ENCODE measurements at places on chromosomes 2 and 18.

DNA sequence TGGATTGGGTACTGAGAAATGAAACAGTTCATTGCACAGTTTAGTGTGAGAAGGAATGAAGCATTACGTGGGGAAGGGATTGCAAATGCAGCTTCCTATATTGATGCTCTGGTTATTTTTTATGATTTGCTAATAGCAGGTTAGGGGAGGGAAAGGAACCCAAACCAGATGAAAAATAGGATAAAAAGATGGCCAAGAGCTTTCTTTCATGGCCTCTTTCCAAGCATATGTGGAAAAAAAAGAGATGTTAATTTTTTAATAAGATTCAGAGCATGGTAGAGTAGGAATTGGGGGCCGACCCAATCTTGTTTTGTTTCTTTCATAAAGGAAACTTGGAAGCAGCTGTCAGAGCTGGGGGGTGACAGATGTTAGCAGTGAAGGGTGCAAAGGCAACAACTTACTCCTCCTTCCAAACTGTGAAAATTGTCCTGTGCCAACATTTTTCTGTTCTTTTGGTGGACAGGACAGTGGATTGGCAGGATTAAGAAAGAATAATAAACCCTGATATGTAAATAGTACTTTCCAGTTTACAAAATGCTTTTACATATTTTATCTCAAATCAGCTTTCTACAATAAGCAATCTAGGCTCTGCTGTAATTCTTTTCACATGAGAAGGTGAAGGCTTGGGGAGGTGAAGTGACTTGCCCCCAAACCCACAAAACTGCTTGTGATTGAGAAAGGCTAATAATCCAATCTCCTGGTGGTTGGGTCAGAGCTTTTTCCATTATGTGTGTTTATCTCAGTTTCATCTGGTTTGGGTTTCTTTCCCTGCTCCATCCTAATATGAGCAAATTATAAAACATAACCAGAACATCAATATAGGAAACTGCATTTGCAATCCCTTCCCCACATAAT lies 270.1 kb downstream of the ETAA1 start:
- DNase-seq = no peak

GRCh38 chr2:241315879-241316631 lies at the start of gene SEPTIN2:
TSS of gene SEPTIN2 (plus strand) at chr2:241315925. CDS start at chr2:241324233, 8,308 bp downstream.
- peak; percentile 72 for DNase-seq

GRCh38 chr2:47414682-47415458 lies 11.9 kb downstream of the MSH2 start:
- no peak for DNase-seq

- DNase-seq = no peak
Observed at GRCh38 chr18:33696332-33697162, 118.5 kb downstream of the ASXL3 start.

- no peak for DNase-seq
Observed at GRCh38 chr2:157875641-157876065, 477 bp downstream of the ACVR1 start.

DNA sequence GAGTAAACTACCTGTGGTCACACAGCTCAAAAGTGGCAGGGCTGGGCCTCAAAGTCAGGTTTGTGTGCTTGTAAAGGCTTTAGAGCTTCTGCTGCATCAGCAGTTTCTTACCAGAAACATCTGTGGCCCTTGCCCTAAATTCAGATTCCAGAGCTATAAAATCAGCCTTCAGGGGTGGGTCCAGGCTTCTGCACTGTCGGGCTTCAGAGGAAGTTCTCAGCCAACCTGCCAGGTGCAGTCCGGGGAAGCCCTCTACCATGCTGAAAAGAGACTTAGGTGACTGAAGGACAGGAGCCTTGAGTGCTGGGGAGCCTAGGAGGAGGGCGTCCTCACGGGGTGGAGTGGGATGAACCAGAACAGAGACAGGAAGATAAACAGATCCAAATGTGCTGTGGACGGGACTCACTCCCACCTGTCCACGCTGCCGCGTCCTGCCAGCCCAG lies 69.9 kb upstream of the HS6ST1 start:
- no peak for DNase-seq

GRCh38 chr2:114068438-114068837 lies 178.5 kb downstream of the ACTR3 start:
- no peak for DNase-seq

GRCh38 chr2:101112772-101113157 lies 38.4 kb downstream of the TBC1D8 start:
- DNase-seq = no peak

DNA sequence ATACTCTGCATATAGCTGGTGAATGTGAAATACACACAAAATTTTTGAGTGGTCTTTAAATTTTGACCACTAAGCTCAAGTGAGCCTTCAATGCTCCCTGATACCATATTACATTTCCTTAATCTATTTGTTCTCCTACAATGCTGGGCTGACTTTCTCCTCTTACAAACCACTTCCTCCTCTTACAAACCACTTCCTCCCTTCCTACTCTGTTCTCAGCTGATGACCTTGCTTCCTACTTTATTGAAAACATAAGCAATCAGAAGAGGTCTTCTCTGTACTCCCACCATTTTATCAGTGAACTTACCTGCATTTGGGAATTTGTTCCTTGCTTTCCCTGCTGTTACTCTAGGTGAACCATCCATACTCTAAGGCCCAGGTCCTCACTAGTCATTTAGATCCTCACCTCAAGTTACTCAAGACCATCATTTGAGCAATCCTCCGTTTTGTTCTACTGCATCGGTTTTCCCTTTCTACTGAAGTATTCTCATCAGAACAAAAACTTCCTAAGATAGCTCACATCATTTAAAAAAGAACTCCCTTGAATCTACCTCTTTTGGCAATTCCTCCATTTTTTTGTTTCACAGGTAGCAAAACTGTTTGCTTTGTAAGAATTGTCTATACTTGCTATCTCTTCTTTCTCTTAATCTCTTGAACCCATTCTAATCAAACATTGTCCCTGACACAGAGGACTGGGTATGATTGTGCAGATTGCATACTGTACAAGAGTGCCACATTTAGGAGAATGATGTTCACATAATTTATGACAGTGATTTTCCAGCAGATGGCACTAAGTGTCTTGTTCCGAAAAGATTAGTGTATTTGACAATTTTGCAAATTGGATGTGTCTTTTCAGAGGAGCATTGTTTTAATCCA lies 96.5 kb downstream of the EPB41L5 start:
- peak; percentile 68 for DNase-seq

- no peak for DNase-seq
Observed at GRCh38 chr2:109279243-109279860, 150.3 kb downstream of the SH3RF3 start.

DNA sequence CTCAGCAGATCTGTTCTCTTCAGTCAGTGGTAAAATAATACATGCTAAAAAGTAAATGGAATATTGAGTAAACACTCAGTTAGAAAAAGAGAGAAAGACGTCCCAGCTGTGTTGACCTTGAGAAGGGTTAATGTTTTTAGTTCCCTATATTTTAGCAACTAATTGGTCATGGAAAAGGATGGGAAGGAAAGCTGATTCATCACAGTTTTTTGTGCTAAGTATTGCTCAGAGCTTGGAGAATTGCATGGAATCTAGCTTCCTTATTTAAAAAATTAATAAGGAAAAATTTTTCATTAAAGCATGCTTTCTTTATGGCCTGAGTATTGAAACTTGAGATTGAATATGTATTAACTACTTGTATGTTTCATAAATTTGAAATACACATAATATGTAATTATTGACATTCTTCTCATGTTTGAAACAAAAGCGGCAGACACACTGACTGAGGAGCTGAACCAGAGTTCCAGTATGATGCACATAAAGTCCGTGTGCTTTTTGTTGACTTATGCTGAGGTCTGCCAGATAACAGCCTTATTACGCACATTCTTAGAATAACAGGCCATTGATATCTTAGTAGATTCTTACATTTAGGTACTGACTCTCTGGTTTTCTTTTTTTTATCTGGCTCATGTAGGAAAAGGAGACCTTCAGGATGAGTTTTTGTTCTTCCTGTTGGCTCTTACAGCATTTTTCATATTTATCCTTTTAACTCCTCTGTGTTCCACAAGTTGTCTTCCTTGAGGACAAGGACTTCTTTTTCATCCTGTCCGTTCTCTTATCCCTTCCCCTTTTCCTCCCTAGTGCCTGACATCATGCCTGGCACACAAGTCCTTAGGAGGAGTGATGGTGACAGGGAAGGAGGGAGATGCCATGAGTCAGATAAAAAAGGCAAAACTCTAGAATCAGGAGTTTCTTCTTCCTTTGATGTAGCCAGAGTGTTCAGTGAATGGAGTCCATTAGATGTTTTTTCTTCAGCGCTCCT lies 194.1 kb downstream of the PTPRM start:
- no peak for DNase-seq

- no peak for DNase-seq
Observed at GRCh38 chr2:138209009-138209408, 244.7 kb downstream of the HNMT start.

- DNase-seq = no peak
Observed at GRCh38 chr2:211846036-211846400, 692.6 kb downstream of the ERBB4 start.

DNA sequence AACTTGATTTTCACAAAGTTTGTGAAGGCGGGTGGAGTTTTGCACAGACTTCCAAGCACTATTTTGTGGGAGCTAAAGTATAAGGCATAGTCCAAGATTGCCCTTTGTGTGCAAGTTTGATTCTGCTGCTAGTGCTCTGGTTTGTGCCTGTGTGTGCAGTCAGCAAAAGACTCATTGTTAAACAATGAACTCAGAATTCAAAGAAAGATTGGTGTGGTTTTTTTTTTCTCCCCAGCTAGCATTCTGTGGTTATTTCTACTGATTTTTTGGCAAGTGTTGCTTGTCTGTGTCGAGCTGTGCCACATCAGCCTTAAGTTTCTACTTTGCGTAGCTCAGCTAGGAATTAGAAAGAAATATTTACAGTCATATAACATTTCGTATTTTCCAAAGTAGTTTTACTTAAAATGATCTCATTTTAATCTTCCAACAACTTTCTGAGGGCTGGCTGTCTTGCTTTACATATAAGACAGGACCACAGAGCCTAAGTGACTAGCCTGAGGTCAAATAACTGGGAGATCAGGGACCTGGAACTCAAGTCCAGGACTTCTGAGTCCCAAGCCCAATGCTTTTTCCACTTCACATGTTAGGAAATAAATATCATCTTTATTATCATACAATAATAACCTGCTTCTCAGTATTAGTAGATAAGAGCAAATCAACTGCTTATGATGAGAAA lies 69.8 kb downstream of the BABAM2 start:
- DNase-seq = no peak

DNA sequence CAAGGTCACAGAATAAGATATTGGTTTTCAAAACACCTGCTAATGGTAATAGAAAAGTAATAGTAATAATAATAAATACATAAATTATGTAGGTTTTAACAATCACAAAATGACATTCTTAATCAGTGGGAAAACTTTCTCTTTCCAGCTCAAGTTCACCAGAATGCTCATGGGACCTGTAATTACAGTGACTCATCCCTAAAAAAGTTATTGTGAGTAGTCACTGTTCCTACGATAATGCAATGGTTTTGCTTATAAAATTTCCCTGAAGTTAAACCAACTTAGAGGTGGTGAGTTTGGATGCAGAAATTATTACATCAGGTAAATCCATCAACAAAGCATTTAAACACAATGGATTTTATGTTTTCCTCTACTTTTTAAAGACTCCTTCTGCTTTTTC lies 502.3 kb downstream of the PID1 start:
- DNase-seq = no peak

GRCh38 chr2:236121546-236121945 lies 46.6 kb downstream of the GBX2 start:
- DNase-seq = no peak

GRCh38 chr2:118046634-118047210 lies 32.9 kb upstream of the CCDC93 start:
- DNase-seq = peak; percentile 70

DNA sequence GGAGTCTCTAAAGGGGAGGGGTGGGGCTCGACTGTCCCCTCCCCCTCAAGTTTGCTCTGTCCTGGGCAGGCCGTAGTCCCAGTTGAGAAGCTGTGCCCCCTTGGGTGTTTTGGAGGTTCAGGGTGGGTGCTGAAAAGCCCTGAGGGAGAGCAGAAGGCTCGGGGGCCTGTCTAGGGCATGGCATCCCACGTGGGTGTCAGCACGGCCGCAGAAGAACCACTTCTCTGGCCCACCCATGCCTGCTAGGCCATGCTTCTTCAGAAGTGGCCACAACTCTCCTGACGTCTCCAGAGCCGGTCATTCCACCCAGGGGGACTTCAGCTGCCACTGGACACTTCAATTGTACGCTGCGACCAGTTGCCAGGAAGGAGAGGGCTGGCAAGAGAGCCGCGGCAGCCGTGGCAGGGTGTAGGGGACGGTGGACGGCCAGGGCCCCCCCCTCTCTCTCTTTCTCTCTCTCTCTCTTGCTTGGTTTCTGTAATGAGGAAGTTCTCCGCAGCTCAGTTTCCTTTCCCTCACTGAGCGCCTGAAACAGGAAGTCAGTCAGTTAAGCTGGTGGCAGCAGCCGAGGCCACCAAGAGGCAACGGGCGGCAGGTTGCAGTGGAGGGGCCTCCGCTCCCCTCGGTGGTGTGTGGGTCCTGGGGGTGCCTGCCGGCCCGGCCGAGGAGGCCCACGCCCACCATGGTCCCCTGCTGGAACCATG lies at the start of gene INPP5D:
Gene INPP5D (plus strand): TSS at position 546 of the 704 bp plus-strand sequence. CDS start 137 bp downstream, at position 683.
- DNase-seq = peak; percentile 94

DNA sequence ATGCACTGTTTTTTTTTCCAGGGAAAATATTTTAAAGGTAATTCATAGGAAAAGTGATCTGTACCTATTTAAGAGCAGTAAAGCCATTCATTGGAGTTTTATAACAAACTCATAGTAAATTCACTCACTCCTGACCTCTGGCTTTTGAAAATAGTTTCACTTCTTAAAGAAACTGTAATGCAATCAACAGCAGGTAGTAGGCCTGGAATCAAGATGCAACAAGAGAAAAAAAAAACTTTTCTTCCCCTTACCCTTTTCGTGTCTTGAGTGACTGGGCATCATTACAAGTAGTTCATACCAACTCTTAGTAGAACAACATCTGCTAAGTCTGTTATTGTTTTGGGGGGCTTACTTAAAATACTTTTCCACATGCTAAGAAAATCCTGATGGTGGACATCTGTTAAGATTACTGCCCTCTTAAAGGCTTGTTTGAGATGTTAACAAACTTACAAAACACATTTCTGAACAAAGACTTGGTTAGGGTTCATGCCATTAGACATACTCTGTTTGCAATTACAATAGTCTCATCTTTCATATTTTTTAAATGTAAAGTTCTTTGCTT lies 164.1 kb upstream of the FOSL2 start:
- no peak for DNase-seq

GRCh38 chr2:73642338-73643018 lies at the start of gene NAT8:
TSS of gene NAT8 (minus strand) at chr2:73642422. CDS start at chr2:73641628, 794 bp downstream.
- no peak for DNase-seq

- no peak for DNase-seq
Observed at GRCh38 chr2:121723316-121723715, 13.4 kb downstream of the NIFK start.

DNA sequence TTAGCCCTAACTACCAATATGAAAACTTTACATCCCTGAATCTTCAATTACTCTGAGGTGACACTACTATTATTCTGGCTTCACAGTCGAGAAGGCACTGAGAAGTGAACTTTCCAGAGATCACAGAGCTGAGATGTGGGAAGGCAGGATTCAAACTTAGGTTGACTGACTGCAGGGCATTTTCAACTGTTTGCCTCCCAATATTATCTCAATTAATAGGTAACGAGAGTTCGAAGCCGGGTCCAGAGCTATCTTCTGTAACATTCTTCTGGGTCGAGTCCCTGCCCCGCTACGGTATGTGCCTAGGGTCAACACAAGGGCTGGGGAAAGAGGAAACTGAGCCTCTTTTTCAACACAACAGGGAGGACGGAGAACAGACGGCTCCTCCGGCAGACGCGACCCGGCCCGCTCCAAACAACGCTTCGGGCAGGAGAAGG lies 740 bp downstream of the CHMP3 start:
- DNase-seq = no peak

Measured in OCI-LY7 (cell line).